ENCODE measurements at places on chromosomes 3 and 15.

- DNase-seq: no peak
These were observed 145.2 kb downstream of the P3H2 start for GRCh38 chr3:189975391-189975990.

DNA sequence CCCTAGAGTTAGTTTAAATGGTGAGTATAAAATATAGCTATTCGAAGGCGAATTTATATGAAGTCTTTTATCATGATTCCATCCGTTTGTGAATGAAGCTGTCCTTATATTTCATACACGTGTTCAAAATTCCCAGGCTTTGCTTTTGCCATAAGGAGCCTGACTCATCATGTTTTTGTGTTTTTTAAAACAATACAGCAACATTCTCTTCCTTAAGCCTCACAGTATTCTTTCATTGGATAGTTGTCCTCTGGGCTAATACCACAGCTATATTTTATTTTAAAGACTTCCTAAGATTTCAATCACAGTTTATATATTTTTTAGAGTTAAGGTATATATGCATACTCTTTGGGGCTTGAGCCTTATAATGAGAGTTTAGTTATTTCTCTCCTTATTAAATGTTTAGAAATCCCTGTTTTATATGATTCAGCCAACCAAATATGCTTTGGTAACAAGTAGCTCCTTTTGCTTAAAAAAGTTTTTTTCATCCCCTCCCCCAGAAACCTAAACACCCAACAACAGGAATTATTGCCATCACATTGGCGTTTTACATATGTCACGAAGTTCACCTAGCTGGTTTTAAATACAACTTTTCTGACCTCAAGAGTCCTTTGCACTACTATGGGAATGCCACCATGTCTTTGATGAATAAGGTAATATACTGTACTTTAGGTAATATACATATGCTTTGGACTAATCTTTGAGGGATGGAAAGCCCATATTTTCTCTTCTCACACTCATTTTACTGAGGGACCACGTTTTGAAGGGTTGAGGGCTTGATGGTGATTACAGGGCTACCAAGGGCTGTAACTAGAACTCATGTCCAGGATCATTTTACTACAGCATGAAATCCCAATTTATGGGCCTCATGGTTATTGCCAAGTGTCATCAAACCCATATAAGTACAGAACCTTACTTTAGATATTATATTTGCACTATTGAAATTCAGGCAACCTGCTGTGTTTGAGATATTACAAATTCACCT is 28.5 kb downstream of the ST3GAL6 start:
- no peak for DNase-seq

DNA sequence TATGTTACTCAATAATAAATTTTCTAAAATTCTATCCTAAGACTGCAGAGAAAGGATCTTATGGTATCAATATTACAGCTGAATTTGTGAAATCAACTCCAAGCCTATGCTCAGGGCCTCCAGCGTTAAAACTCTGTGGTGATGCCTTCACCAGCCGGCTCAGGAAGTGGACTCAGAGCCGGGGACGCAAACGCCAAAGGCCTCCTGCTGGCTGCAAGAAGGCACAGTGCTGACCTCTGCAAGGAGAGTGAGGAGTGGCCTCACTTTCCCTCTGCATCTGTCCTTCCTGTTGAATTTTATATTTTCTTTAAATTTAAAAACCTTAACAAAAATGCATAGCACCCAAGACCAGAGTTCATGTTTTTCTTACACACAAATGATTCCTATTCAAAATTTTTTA is 48.5 kb downstream of the HERC2 start:
- no peak for DNase-seq

- DNase-seq: no peak
These were observed 4.4 kb downstream of the CCR1 start for GRCh38 chr3:46203681-46204080.

DNA sequence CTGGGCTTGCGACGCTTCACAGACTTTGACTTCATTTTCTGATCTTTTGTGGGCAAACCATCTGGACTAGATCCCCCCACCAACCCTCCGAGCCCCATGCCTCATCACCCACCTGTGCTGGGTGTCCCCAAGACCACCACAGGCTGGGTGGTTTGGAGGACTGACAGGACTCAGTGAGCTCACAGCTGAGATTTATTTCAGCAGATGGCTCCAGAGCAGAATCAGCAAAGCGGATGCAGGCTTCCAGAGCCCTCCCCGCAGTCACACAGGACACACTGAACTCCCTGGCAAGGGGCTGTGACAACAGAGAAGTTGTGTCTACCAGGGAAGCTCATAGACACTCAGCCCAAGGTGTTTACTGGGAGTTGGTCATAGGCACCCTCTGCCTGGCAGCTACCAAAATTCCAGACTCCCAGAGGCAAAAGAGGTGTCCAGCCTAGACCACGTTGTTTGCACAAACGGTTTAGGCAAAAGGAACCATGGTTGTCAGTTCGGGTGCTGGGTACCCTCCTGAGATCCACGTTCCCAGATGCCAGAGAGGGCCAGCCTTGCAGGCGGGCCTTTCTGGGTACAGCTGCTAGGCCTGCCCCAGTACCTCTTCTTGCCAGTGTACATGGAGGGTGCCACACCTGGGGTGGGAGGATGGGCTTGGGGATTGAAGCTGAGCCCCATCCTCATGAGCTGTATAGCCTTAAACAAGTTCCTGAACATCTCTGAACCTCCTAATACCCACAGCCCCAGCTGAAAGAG is 170.3 kb downstream of the NSMCE3 start:
- no peak for DNase-seq

DNA sequence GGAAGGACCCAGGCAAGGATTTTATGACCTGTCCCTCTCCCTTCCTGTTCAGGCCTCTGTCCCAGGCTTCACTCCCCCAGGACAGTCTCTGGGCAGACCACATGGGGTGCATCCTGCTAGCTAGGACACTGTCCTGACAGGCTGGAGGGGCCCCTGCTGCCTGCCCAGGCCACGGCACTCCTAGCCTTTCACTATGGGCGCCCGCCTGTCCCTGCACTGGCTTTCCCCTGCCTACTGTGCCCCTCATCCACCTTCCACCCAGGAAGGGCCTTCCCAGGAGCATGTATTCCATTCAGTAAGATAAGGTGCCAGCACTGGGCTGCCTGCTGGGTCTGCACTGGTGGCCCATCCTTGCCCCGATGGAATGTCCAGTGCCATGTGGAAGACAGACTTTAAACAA is 145.3 kb downstream of the DNAJB8 start:
- DNase-seq: no peak

- DNase-seq: no peak
These were observed 969.6 kb upstream of the ALCAM start for GRCh38 chr3:104396974-104397669.

GRCh38 chr3:161413127-161413854 is 42.0 kb upstream of the SPTSSB start:
- DNase-seq: no peak

DNA sequence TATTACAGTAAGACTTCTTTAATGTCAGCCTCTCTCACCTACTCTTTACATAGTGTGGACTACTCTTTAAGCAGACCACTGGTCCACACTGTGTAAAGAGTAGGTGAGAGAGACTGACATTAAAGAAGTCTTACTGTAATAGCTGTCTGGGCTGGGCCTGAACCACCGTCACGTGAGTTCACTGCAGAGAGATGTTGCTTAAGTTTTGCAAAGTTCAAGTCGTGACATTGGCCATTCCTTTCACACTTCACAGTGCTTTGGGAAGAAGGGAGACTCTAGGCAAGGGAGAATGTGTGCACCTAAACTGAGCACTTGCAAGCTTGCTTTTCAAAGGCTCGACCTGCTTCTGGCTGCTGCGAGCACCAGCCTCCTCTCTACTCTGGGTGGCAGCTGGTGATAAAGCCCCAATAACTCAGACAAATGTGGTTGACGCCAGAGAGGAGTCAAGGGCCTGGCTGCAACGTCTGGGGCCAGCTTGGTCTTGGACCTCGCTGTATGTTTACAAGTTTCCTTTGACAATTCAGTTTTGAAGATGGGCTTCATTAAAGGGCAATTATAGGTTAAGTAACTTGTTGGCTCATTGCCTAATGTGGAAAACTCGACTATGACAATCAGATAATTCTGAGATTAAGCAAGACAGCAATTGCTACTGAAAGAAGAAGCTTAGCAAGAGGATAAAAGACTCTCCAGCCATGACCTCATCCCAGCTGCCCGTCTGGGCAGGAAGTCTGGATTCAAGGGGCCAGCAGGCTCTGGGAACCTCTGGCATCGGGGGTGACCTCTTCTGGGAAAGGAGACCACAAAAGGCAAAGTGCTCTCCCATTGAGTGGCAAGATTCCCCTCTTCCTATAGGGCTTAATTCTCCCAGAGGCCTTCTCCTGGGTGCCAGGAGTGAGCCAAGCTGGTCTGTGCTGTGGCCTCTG is 242.1 kb upstream of the TLE3 start:
- no peak for DNase-seq

- no peak for DNase-seq
These were observed 117.5 kb downstream of the EDEM1 start for GRCh38 chr3:5304789-5305683.

DNA sequence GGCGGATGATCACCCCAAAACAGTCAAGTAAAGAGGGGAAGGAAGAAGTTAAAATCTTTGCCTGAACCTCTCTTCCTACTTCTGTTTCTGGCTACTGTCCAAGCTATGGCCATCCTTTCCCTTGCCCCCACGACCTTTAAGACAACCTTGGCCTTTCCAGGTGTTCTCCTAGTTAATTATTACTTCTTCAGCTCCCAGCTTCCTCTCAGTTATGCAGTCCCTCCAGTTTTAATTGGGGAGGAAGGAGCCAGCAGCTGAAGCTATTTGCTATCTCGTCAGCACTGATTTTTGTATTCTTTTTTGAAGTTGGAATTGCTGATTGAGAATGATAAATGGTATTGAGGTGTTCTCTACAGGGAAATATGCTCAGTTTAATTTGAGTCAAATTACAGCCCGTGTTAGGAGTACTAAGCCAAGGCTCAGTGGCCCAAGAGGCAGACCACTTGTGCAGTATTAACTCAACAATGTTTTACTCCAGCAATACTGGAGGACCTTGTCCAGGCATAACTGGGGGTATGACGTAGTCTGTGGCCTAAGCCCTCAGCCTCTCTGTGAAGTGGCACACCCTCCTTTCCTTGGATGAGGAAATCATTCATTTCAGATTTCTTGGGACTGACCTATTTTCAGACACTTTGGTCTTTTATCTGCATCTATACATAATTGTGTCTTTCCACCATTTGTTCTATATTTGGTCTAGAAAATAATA is 336.9 kb downstream of the SLC9A9 start:
- DNase-seq: no peak

DNA sequence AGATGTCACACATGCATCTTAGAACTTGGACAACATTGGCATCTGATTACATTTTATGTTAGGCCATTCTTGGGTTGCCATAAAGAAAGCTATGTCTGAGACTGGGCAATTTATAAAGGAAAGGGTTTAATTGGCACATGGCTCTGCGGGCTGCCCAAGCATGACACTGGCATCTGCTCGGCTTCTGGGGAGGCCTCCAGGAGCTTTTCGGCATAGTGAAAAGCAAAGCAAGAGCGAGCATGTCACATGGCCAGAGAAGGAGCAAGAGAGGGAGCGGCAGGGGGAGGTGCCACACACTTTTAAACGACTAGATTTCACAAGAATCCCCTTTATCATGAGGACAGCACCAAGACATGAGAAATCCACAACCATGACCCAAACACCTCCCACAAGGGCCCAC is 11.3 kb downstream of the RYR3 start:
- no peak for DNase-seq

GRCh38 chr3:101478980-101479379 is 34.0 kb downstream of the SENP7 start:
- DNase-seq: no peak

DNA sequence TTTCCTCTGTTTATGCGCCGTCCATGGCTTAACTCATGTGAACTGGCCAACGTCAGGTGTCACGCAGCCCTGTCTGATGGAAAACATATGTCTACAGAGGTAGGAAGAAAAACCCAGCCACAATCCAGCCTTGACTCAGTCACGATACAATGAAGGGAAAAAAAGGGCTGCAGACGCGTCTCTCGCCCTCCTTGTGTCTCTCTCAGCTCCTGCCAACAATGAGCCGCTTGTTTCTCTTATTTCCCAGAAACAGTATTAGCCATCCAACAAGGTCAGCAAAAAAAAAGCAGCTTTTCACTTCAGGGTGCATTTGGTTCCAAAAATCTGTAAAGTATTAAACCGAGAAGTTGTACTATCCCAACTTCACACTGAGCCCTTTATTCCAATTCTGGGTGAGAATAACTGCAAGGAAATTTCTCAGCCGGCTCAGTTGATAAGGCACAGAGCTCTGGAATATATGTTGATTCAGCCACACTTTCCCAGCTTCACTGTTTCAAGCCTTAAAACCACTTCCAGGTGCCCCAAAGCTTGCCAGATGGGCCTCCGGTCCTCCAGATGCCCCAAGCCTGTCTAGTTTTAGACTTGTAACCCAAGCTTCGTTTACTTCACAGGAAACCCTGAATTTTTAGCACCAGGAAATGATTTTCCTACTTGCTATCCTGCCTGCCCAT is 79.4 kb downstream of the TM4SF4 start:
- DNase-seq: no peak

GRCh38 chr3:56796996-56797395 is 4.8 kb downstream of the ARHGEF3 start:
- no peak for DNase-seq

- no peak for DNase-seq
These were observed 45.9 kb downstream of the PPARG start for GRCh38 chr3:12334786-12335185.

DNA sequence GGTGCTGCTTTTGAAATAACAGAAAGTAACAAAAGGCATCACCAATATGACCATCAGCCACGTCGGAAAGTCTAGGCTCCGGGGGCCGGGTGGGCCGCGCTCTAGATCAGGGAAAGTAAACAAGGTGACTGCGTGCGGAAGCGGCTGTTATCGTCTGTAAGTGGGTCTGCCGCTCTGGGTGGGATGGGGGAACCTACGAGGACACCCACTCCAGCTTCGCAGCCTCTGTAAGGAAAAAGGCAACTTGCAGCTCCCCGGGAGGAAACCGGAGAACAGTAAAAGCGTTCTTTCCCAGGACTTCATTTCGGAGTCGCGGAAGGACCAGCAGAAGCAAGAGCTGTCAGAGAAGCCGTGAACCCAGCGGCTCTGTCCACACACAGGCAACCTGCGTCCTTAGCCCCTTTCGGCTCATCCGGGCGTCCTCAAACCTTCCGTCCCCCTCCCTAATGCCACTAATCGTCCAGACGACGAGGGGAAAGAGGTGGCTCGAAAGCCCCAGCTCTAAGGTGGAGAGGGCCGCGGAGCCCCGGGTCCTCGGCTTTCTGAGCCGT is 461 bp downstream of the XRN1 start:
- DNase-seq: no peak

All from glomerular endothelial cell (primary cell).